ENCODE measurements at places on chromosomes 11 and 22.

- no peak for DNase-seq
Observed at GRCh38 chr22:33553493-33553892, 366.8 kb downstream of the LARGE1 start.

GRCh38 chr11:86174101-86175046, 70.2 kb upstream of the EED start:
- DNase-seq = no peak

DNA sequence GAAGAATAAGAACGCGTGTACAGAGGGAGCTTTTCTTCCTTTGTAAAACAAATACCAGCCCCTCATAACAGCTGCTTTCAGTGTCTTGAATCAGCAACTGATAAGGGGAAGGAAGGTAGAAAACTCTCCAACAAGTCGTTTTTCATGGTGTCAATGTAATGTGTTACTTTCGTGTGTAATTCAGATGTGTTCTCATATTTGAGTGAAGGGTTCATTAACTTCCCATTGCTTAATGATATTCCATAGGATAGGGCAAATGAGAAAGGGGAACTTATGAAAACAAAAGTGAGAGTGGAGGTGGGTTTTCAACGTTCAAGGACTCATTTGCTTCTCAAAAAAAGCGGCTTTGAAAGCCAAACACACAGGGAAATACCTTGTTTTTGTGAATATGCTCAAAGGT, 452.1 kb downstream of the NTM start:
- DNase-seq = no peak

GRCh38 chr11:116366980-116367645, 405.7 kb downstream of the BUD13 start:
- no peak for DNase-seq

GRCh38 chr11:78397398-78397797, 20.2 kb downstream of the GAB2 start:
- DNase-seq = no peak

DNA sequence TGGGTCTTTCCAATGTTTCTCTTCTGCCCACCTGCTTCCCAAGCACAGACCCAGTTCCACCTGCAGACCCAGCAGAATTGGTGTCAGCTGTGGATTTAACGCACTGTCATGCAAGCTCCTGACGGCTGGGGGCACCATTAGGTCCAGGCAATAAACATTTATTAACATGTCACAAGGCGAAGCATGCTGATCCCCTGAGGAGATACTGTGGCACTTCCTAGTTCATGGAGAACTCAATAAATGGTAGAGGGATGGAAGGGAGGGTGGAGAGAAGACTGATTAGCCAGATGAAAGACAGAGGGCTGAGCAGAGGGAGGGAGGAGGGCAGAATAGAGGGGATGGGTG, 68.3 kb upstream of the TSPAN18 start:
- DNase-seq = no peak

DNA sequence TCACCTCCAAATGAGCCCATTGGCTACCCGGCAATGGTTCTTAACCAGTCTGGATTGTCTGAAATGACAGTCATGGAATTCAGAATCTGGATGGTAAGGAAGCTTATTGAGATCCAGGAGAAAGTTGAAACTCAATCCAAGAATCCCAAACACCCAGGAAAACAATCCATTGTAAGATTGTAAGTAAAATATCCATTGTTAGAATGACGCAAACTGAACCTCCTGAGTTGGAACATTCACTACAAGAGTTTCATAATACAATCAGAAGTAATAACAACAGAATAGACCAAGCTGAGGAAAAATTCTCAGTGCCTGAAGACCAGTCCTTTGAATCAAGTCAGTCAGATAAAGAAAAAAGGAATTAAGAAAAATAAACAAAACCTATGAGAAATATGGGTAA, 22.1 kb downstream of the OR8G5 start:
- no peak for DNase-seq

- DNase-seq = no peak
Observed at GRCh38 chr22:45538281-45538680, 35.6 kb downstream of the FBLN1 start.

DNA sequence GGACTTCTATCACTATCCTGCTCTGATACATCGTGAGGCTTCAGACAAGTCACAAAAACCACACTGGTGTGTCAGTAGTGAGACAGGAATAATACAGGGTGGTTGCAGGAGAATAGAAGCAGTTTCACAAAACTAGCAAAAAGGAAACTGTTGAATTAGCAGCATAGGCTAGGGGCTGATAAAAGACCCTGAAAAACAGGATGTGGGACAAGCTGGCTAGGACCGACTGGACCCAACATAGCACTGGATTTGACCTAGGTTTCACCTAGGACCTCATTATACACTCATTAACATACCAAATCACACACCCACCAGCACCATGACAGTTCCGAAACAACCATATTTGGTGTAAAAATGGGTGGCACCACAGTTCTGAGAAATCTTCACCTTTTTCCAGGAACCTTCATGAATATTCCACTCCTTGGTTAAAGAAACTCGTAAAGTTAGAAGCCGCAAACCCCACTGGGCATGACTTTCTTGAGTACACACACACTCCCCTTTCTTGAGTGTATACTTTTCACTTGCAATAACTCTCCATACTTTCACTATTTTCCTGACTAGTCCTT, 76.2 kb downstream of the SLC1A2 start:
- DNase-seq = peak; percentile 31

DNA sequence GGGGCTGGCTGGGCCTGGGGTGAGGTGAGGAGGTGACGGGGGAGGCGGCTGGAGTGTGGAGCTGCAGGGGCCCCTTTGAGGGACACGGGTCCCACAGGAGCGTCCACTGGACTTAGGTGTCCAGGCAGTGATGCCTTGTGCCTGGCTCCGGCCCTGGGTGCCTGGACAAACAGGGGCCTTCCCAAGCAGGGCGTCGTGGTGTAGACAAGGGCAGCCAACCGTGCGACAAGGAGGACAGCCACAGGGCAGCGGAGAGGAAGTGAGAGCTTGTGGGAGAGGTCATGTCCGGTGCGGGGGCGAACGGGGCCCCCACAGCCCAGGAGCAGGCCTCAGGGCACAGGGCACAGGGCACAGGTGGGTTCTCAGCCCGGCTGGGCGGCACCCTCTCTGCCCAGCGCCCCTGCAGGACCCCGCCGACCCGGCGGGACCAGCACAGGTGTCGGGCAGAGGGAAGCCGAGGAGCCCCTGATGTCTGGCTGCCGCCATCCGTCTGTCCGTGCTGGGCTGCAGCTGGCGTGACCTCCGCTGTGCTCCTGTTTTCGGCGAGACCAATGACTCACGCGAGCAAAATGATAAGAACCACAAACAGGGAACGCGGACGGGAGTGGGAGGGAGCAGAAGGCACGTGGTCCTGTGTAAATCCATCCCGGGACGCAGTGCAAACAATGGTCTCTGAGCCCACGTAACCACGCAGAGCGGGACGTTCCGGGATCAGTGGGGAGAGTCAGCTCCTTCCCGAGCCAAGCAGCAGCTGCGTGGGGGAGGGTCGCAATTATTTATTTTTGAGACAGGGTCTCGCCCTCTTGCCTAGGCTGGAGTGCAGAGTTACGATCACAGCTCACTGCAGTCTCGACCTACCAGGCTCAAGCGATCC, 49.1 kb upstream of the A4GALT start:
- DNase-seq = no peak

GRCh38 chr22:28629420-28630176, 50.0 kb downstream of the TTC28 start:
- no peak for DNase-seq

DNA sequence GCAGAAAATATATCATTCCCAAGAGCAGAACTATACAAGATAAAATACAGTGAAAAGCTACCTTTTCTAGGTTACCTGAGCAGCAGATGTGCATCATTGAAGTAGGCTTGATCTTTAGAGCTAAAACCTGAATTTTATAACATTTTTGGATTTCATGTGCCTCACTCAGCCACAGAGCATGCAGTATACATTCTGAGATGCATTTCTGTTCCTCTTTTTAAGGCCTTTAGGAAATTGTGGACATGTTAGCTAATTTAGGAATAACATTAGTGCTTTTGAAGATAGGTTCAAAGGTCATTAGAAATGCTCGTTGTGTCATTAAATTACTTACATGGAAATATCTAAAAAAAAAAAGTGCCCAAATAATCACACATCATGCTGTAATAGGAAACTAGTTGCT, 230.6 kb upstream of the PDGFD start:
- DNase-seq = no peak

DNA sequence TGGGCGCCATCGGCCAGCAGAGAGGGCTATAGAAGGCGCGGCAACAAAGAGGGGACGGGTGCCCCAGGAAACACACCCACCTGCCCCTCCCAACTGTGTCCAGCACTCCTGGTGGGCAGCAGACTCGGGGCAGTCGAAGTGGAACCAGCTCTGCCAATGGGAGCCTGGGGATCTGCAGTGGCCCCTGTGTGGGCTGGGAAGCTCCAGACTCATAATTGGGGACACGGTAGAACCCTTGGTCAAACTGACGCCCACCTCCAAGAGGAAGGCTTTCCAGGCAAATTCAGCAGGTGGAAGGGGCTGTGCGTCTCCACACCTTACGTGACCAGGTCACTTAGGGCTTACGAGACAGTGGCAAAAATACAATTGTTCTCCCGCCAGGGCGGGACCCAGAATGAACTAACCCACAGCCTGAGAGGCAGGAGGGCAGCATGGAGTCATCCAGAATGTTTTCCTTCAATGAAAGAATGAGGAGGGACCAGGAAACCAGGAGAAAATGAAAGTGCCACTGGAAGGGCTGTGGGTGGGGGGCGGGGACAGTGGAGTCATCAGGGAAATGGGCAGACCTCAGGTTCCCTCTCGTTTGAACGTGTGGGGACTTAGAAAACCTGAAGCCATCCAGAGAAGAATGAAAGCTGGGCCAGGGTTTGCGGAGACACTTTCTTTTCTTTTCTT, 53.2 kb upstream of the SHANK2 start:
- no peak for DNase-seq

GRCh38 chr11:112971827-112972226, 10.6 kb downstream of the NCAM1 start:
- DNase-seq = no peak

GRCh38 chr11:63882555-63883242, 34.3 kb downstream of the RCOR2 start:
- no peak for DNase-seq

DNA sequence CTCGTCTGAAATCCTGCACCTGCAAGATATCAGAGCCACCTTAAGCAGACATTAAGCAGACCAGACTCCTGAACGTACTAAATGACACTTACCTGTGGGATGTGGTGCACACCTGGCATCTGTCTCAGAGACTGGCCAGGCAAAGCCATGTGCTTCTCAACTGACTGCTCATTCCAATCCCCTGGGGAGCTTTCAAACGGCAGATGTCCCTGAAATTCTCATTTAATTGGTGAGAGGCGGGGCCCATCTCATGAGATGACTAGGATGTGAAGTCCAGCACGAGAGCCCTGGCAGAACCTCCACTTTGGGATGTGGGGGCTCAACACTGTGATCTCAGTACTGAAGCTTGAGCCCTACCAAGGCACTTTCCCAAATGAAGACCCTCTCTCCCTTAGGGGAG, 84.9 kb upstream of the HMGXB4 start:
- no peak for DNase-seq

DNA sequence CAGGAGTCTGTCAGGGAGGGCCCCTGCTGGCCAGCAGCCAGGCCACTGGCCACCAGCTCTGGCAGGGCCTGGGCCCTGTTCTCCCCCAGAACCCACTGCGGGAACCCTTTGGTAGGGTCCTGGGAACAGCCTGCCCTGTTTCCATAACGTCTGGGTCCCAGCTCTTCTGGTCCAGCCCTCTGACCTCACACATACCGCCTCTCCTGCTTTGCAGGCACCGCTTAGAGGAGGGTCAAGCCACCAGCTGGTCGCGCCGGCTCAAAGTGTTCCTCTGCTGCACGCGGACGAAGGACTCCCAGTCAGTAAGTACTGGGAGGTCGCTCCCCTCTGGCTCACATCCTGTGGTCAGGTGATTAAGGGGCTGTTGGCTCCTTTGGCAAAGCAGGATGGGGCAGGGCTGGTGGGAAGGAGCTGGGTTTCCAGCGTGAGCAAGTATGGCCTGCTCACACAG, 26.6 kb upstream of the MYRF start:
- no peak for DNase-seq

DNA sequence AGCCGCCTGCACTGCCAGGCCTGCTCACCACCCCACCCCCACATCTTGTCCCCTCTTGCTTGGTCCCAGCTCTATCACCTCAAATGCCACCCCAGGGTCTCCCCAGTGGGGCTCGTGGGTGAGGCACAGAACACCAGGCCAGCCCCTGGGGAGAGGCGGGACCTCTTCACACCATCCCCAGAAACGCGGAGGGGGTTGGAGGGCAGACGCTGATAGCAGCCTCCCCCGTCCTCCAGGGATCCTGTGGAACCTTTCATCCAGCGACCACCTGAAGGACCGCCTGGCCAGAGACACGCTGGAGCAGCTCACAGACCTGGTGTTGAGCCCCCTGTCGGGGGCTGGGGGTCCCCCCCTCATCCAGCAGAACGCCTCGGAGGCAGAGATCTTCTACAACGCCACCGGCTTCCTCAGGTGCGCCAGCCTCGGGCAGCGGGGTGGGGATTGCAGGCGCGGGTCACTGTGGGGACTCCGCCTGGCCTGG, 5.8 kb downstream of the PKP3 start:
- no peak for DNase-seq

DNA sequence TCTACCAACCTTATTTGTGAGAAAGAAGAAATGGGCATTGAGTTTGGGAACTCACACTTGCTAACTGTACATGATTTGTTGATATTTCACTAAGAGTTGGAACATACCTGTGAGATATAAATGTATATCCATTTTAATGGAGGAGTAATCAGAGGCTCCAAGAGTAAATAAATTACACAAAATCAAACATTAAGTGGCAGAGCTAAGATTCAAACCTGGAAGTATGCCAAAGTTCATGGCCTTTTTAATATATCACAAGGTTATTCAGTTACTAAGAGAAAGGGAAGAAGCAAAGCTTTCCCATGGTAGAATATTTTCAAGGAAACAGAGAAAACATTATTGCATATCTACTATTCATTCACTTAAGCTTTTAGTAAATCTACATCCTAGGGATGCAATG, 1641.1 kb downstream of the FAM181B start:
- no peak for DNase-seq

GRCh38 chr22:23094695-23095681, 24.7 kb downstream of the GNAZ start:
- no peak for DNase-seq

- no peak for DNase-seq
Observed at GRCh38 chr11:12769834-12770345, 95.7 kb downstream of the TEAD1 start.

DNA sequence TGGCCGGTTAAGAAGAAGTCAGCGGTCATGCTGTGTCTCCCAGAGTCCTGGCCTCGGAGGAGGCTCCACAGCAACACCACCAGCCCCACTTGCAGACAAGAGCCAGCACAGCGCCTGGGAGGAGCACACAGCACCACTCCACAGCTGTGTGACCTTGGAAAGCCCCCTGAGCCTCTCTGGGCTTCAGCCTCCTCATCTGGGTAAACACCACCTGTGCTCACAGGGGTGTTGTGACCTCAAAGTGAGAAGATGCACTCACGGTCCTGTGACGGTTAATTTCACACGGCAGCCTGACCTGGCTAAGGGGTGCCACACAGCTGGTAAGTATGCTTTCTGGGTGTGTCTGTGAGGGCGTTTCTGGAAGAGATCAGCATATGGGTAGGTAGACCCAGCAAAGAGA, 54.7 kb downstream of the PHF21B start:
- DNase-seq = no peak

- DNase-seq = no peak
Observed at GRCh38 chr11:119790476-119790875, 61.5 kb upstream of the NECTIN1 start.

All from stimulated activated naive CD4-positive, alpha-beta T cell treated with Interleukin-2 at 50 U/mL for 16 hours (primary cell).